ENCODE measurements at places on chromosomes 11 and 22. TPM values are rescaled to one million over a fixed set of nuclear protein-coding genes. Genes with fewer than 3 reads are reported as not detected.

Gene PARVA
- not detected for total RNA-seq

Gene MS4A3
- not detected for total RNA-seq

Gene APLNR
- total RNA-seq, result not detected

Gene CARD18
- total RNA-seq, result not detected

Gene HTR3A
- 242 TPM for total RNA-seq

Gene RAB38
- total RNA-seq, result 2.6 TPM

Gene CHRM4
- not detected for total RNA-seq

Gene ESRRA
- 16.0 TPM for total RNA-seq

Gene UBQLN3
- 0.37 TPM for total RNA-seq

Gene PICK1
- total RNA-seq, result 29.2 TPM

Gene PKP3
- total RNA-seq, result 0.76 TPM

Gene DMC1
- 3.8 TPM for total RNA-seq

Gene MTMR3
- 12.5 TPM for total RNA-seq

Gene ANKRD13D
- total RNA-seq, result 31.3 TPM

Gene CDC42EP1
- total RNA-seq, result not detected

Gene SAA4
- not detected for total RNA-seq

Gene C22orf23
- not detected for total RNA-seq

Gene RAB39A
- total RNA-seq, result 36.2 TPM

Gene MS4A8
- total RNA-seq, result not detected

Gene OR10D3
- not detected for total RNA-seq

Gene UCP3
- total RNA-seq, result 4.0 TPM

Gene NUDT8
- 35.4 TPM for total RNA-seq

Gene DLG2
- total RNA-seq, result 6.9 TPM

Gene SLC6A5
- total RNA-seq, result not detected

Gene INCENP
- 36.8 TPM for total RNA-seq

Gene KRTAP5-9
- not detected for total RNA-seq

Gene FTH1
- 209 TPM for total RNA-seq

Gene INS
- total RNA-seq, result not detected

Gene OR5D18
- not detected for total RNA-seq

Gene CELSR1
- 0.51 TPM for total RNA-seq

Gene TMPRSS6
- not detected for total RNA-seq

Gene DKK3
- not detected for total RNA-seq

Gene SAA1
- not detected for total RNA-seq

Gene OR2AG2
- 0.48 TPM for total RNA-seq

Gene SDF2L1
- 72.9 TPM for total RNA-seq

Gene SPTBN2
- total RNA-seq, result 72.0 TPM

Gene RNF169
- 47.0 TPM for total RNA-seq

Gene RTN4R
- total RNA-seq, result 0.29 TPM

Gene OSBP2
- 0.14 TPM for total RNA-seq

Gene TRIM6
- total RNA-seq, result not detected

Gene C2CD3
- 44.3 TPM for total RNA-seq

Gene TRIM49B
- total RNA-seq, result not detected

Gene PCSK7
- total RNA-seq, result 33.7 TPM

Gene HTR3B
- 2.2 TPM for total RNA-seq

Gene TPH1
- total RNA-seq, result 0.56 TPM

Gene OR4D5
- total RNA-seq, result not detected

Gene AAMDC
- 2.8 TPM for total RNA-seq

Gene MS4A2
- not detected for total RNA-seq

Measured in Karpas-422 (cell line).